ENCODE measurements at places on chromosomes 2 and 18.

GRCh38 chr2:18910843-18911242 lies 321.5 kb upstream of the NT5C1B start:
- DNase-seq: no peak

DNA sequence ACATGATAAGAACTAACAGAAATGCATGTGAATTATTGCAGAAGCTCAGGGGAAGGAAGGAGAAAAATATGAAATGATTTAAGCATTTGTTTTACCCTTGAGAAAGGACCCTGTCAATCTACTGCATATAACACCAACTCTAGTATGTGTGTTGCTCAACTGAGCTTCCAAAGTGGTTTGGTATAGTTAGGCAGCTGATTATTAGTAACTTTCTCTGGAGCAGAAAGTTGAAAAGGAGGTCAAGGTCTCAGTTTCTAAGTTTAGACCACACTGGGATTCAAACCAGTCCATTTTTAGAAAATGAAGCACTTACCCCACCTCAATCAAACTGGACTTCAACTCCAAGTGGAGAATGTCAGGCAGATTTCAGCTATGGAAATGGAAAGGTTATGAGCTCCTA lies 123.3 kb upstream of the CDC42EP3 start:
- DNase-seq: no peak

DNA sequence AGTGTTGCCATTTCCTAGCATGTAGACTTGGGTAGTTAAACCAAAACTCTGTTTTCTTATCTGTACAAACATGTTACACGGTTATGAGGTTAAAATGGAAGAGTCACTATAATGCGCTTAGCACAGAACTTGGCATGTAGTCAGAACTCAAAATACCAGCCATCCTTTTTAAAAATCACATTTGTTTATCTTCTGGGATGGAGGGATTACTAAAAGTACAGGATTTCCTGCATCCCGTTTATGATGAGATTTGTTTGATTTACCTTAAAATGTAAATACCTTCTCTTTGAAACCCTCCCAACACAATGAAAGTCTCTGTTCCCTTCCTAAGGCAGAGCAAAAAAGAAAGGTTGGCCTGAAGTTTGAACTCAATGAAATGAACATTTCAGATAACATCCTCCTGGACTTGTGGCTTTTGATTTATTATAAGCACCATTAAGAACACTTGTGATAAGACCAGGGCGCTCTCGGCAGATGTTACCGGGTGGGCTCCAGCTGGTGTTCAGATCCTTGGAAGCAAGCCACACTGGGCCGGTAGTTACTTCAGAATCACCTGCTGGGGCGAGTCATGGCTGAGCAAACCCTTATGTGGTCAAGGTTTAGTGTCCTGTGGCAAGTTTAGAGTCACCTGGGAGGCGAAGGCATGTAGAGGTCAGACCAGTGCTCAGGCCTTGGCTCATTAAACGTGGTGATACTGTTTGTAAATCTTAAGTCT lies 105.7 kb downstream of the MGAT5 start:
- no peak for DNase-seq

DNA sequence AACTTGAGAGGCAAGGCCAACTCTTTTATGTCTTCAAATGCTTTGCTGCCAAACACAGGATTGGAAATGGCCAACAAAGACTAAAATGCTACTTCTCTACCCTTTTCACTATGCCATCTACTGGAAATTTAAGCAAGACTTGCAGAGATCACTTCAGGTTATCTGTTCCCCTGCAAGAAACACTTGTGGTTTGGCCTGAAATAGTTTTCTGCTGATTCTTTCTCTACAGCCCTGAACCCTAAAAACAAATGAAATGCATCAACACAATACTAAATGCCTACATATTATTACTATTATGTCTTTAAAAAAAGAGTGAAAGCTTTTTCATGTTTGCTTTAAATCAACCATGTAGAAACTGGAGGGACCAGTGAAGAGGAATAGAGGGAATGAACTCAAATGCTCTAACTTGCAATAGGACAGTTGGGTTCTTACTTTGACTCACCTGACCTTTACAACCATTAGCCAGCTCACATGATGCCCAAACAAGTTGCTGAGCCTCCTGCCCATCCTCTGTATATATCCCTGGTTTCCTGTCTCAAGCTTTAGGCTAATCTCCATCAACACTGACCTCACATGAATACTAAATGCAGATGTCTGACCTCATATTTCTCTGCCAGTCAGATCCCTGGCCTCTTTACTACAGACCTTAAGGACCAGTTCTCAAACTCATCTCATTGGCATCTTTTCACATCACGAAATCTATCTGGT lies 17.5 kb upstream of the ADAM17 start:
- no peak for DNase-seq

DNA sequence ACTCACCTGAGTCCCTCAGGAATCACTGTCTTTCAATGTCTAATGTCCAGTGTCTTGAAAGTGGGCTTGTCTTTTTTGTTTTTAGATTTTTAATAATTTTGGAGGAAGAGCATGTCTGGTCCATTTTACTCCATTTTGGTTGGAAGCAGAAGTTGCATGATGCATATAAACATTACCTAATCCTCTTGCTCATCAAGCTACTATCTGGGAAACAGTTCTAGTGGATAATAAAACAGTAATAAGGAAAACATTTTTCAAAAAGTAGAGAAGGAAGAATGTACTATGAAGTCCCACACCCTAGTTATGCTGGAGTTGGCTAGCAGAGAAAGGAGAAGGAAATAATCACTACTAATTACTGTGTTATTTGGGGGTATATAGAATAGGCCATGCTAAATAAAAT lies 263.7 kb downstream of the ETAA1 start:
- no peak for DNase-seq

Measured in CD8-positive, alpha-beta T cell (primary cell).